ENCODE measurements at places on chromosomes 5 and 9.

DNA sequence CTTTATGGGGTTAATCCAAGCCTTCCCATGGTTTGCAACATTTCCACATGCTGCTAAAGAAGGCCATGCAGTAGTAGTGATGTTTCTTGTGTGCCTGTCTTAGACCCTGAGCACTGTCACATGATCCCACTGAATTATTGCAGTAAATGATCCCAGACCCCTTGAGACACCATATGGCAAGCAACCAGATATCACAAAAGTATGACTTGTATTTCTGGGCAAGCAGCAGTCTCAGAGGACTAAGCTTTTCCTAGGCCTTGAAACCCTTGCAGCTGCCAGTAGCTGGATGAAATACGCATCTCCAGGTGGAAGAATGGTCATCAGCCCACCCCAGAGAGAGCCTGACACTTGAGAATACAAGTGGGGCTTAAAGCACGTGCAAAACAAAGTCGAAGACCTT is 41.8 kb downstream of the CDO1 start:
- DNase-seq: no peak

DNA sequence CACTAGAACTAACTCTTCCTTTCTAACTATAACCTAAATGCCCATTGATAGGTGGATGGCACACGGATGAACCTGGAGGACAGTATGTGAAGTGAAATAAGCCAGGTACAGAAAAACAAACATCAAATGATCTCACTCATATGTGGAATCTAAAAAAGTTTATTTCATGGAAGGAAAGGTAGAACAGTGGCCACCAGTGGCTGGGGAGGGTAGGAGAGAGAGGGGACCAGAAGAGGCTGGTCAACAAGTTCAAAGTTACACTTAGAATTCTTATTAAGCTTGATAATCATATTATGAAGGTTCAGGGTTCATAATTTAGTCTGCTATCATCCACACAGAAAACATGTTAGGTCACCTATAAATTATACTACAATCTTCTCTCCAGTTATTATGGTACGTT is 107.6 kb upstream of the SLC12A2 start:
- DNase-seq: no peak

GRCh38 chr9:1048231-1048619 is 1.9 kb upstream of the DMRT2 start:
- no peak for DNase-seq

DNA sequence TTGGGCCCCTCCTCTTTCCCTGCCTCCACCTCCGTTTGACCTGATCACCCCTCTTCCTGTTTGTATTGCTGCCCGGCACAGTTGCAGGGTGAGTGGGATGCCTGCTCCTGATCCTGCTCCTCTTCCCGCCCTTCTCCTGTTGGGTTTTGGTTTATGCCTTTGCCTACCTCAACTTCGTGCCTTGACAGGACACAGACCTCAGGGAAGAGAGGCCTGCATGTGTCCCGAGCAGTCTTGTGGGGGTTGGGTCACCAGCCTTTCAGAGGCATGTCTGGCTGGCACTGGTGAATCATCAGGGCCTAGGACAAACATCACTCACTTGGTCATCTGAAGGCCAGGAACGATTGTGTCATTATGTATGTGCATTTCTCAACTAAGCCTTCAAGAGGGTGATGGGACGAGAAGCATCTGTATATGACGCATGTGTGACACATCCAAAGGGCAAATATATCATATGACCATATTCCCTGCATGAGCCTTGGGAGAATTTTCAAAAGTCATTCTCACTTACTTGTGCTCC is 56.9 kb downstream of the NPR3 start:
- no peak for DNase-seq
